ENCODE measurements at places on chromosomes 2 and 18.
A peak's percentile ranks its signal among the peaks of the same experiment; 100 is the strongest.

DNA sequence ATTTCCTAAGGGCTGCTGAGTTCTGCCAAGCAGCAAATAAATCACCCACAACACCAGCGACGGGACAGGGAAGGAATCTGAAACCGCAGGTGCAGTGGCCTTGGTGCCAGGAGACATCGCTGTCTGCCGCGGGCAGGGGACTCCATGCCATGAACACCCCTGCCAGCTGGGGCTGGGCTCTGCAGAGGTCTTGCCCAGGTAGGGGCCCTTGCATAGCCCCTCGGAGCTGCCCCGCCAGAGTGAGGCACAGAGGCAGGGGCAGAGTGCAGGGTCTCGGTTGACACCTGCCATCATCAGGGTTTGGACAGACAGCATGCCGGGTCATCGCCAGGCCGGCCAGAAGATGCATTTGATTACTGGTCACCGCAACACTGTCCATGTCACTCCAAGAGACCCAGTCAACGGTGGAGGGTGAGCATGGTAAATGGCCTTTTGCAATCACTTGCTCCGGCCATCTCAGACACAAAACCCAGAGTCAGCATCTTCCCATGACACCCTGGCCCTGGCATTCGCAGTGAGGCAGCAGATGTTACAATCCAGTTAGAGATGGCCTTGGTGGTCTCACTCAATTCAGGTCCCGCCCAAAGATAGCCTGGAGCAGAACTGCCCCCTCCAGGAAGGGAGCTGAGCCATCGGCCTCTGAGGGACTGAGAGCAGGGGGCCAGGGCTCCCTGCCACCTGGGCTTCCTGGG is 255.4 kb downstream of the NDUFA10 start:
- DNase-seq: no peak
- no peak overlapping the region for H3K27ac ChIP-seq
- no peaks in the 10 kb centered on the region for H3K36me3 ChIP-seq
- H3K4me3 ChIP-seq: no peak overlapping the region
- H3K27me3 ChIP-seq: peaks cover 13% of the 10 kb centered on the region

DNA sequence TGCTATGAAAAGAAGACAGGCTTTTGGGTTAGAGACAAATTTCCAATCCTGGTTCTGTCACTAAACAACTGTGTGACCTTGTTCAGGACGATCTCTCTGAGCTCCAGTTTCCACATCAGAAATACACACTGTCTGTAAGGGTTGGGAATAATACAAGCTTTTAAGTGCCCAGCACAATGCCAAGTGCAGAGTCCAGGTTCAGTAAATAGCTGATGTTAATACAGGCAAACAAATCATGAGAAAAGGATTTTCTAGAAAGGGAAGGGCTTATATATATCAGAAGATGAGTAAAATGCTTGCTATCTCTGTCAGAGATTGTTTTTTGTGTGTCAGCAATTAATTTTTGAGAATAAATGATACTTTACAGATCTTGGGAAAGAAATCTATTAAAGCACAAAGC is 388.3 kb downstream of the NBAS start:
- no peak overlapping the region for H3K4me3 ChIP-seq
- no peaks in the 10 kb centered on the region for H3K27me3 ChIP-seq
- peaks cover 5% of the 10 kb centered on the region for H3K36me3 ChIP-seq
- no peak for DNase-seq
- peaks cover 19% of the 10 kb centered on the region for H3K4me1 ChIP-seq

DNA sequence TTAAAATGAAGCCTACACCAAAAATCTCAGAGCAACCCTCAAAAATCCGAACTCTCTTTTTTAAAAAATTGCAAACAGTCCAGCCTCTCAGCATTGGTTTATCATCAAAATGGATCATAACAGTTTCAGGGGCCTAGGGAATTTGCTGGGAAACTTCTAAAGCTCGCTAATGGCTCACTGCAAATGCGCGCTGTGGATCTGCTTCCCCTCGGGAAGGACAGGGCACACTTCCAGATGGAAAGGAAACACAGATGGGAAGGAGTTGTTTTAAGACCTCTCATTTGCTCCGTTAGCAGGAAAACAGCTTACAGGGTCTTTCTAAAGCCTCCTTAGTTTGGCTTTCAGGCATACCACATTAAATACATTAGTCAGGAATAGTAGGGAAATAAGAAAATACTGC is 27.2 kb downstream of the FECH start:
- peaks cover 8% of the 10 kb centered on the region for H3K4me1 ChIP-seq
- peaks cover 17% of the 10 kb centered on the region for H3K36me3 ChIP-seq
- no peaks in the 10 kb centered on the region for H3K27me3 ChIP-seq
- H3K27ac ChIP-seq: no peak overlapping the region
- DNase-seq: no peak
- H3K4me3 ChIP-seq: no peak overlapping the region

DNA sequence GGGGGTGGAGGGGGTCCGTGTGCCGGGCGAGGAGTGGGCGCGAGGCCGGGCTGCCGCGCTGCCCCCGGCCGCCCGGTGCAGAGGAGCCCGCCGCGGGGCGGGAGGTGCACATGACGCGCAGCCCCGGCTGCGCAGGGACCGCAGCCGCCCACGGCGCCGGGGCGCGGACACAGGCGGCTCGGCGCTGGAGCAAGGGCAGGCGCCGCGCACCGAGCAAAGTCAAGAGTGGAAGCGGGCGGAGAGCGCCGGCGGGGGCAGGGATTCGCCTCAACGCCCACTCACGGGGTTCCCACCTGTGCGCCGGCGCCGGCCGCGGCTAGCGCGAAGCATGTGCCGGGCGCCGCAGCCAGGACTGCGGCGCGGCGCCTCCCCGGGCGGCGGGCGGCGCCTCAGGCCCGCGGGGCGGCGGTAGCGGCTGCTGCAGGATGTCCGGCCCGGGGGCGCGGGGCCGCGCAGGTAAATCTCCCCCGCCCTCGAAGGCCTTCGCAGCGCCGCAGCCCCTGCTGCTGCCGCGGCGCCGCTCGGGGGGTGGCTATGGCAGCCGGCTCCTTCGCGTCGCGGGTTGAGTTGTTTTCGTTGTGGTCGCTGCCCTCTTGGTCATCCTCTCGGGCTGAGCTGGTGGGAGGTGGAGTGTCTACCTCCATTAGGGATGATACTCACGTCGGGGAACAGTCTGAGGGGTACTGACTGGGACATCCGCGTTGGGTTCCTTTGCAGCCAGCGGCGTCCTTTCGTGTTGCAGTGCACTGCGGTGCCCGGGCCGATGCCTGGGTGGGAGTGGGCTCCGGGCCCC is 216.3 kb upstream of the DTNA start:
- peaks cover 26% of the 10 kb centered on the region for H3K27me3 ChIP-seq
- H3K27ac ChIP-seq: peak overlapping the region; percentile 74
- H3K36me3 ChIP-seq: no peaks in the 10 kb centered on the region
- H3K4me3 ChIP-seq: peak overlapping the region; percentile 88

DNA sequence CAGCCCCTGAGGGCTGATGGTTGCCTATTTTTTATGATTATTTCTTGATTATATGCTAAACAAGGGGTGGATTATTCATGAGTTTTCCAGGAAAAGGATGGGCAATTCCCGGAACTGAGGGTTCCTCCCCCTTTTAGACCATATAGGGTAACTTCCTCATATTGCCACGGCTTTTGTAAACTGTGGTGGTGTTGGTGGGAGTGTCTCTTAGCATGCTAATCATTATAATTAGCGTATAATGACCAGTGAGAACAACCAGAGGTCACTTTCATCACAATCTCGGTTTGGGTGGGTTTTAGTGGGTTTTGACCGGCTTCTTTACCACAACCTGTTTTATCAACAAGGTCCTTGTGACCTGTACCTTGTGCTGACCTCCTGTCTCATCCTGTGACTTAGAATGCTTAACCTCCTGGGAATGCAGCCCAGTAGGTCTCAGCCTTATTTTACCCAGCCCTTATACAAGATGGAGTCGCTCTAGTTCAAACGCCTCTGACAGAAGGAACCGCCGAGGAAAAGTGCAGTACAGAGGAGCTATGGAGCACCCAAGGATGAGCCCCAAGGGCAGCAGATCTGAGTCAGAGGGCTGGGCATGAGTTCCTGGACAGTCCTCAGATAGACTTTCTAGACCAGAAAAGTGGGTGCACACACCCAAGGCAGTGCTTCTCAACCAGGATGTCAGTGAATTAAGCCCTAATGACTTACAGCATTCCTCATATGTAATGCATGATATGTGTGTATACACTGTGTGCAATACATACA is 37.1 kb upstream of the ASAP2 start:
- no peak overlapping the region for H3K27ac ChIP-seq
- H3K4me3 ChIP-seq: no peak overlapping the region
- no peaks in the 10 kb centered on the region for H3K27me3 ChIP-seq
- no peak for DNase-seq
